GM12864 (cell line): ENCODE measurements at places on chromosomes 5 and 9.
A peak's percentile ranks its signal among the peaks of the same experiment; 100 is the strongest.

GRCh38 chr9:34510497-34511468, 12.0 kb downstream of the ENHO start:
- DNase-seq = no peak

DNA sequence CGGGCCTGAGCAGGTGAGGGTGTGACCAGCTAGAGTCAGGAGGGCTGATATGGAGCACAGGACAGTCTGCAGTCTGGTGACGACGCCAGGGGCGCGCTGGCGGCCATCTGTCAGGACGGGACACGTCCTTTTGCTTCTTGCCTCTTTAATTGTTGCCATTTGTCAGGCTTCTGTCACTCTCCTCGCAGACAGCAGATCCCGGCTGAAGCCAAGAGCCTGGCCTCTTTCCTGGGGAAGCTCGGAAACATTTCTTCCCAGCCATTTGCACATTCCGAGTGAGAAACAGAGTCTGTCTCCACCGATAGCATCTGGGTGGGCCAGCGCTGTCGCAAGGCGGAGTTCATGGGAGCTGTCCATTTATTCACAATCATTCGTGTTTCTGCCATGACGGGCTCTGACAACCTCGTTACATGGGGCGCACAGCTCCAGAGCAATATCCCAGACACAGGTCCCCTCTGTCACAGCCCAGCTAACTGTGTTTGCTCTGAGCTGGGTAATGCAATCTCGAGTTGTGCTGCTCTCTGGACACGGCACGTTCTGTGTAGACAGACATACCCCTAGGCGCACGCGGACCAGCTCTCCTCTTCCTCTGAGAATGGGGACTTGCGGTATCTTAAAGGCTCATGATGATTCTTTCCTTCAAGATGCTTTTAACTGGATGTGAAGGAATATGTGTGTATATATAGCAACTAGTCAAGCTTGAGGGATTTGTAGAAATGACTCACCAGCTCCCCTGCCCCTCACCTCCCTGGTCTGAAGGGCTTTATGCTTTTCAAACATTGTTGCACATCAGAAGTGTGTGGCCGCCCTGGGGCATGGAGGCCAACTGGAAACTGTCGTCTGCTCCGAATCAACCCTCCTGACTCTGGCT, 105.3 kb upstream of the FCN2 start:
- DNase-seq = no peak

- no peak for DNase-seq
Observed at GRCh38 chr9:94613003-94613402, 19.4 kb upstream of the FBP2 start.

DNA sequence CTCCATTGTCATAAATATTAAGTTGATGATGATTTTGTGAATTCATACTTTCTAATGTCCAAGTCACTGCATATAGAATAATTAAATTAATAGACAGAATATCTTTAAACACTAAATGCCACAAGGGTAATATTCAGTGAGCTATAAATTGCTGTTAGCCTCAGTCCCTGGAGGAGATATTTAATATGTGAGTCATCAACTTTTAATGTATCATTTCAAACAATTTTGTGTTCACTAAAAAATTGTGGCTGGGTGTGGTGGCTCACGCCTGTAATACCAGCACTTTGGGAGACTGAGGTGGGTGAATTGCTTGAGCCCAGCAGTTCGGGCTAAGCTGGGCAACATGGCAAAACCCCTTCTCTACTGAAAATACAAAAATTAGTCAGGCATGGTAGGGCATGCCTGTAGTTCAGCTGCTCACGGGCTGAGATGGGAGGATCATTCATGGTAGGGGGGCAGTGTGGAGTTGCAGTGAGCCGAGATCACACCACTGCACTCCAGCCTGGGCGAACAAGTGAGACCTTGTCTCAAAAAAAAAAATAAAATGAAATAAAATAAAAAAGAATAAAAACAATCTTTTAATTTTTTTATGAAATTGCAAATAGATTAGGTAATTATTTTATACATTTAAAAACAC, 717.3 kb upstream of the CHD1 start:
- DNase-seq = no peak

GRCh38 chr5:131906668-131907067, 38.8 kb downstream of the MEIKIN start:
- DNase-seq = no peak

GRCh38 chr9:4955836-4956235, 29.2 kb upstream of the JAK2 start:
- DNase-seq = no peak

- DNase-seq = no peak
Observed at GRCh38 chr9:34507556-34507955, 15.2 kb downstream of the ENHO start.

DNA sequence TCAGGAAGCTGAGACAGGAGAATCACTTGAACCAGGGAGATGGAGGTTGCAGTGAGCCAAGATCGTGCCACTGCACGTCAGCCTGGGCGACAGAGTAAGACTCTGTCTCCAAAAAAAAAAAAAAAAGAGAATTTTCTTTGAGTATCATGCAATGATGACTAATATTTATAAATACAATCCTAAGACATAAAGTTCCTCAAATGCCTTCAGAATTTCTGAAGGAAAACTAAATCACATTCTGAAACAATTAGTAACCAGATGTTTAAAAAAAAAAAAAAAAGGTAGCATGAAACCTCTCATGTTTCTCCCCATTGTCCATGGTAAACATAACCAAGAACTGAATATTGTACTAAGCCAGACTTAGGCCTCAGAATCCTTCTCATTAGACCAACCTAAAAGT, 23.1 kb downstream of the MLLT3 start:
- DNase-seq = no peak

DNA sequence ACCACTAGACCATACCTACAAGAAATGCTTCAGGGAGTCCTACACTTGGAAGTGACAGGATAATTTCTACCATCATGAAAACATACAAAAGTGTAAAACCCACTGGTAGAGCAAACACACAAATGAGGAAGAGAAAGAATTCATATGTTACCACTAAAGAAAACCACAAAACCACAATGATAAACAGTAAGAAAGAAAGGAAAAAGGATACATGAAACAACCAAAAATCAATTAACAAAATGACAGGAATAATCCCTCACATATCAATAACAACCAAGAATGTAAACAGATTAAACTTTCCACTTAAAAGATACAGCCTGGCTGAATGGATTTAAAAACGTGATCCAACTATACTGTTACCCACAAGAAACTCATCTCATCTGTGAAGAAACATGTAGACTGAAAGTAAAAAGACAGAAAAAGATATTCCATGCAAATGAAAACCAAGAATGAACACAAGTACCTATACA, 83.4 kb downstream of the LPAR1 start:
- DNase-seq = no peak

DNA sequence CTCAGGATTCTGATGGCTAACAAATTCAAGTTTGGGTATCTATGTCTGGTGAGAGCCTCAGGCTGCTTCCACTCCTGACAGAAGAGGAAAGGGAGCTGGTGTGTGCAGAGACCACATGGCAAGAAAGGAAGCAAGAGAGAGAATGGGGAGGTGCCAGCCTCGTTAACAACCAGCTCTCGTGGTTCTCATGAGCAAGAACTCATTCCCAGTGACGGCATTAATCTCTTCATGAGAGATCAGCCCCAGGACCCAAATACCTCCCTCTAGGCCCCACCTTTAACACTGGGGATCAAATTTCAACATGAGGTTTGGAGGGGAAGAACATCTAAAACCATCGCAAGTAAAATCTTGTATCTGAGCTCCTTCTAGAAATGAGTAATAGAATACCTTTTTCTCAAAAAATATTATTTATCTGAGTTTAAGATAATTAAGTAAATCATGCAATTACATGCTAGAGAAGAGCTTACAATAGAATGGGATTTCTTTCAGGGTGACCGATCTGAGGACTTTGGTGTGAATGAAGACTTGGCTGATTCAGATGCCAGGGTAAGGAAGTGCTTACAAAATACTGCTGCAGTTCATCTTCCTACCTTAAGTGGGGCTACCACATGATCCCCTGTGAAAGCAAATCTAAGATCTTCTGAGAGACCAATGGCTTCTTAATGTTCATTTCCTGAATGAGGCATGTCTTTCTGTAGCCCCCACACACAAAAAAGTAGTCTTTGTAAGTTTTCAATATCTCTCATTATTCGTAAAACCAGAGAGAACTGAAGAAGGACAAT, 11.5 kb downstream of the ANXA1 start:
- no peak for DNase-seq

DNA sequence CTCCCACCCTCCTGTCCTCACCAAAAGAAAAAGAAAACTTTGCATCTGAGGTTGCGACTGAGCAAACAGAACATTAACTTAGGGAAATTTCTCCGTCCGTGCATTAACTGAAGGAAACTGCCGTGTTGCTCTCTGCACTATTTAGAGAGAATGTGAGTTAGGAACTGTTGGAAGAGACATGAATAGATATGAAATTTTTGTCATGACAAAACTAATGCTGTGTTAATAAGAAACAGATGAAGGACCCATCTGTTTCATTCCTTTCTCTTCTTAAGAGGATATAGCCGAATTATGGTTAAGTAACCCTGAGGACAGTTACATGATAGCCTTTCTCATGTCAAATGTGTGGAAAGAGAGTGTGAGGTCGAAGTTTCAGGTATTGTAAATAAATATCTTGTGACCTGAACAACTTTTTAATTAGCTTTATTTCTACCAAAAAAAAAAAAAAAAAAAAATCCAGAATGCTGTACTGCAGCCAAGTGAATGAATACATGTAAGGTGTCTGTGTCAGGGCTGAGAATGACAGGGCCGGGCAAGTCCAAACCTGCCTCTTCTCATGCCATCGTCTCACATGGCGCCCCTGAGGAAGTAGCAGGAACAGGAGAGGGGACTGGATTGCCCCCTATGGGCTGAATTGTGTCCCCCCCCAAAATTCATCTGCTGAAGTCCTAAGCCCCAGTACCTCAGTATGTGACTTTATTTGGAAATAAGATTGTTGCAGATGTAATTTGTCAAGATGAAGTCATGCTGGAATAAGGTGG, 35.6 kb upstream of the ANKRD33B start:
- no peak for DNase-seq

DNA sequence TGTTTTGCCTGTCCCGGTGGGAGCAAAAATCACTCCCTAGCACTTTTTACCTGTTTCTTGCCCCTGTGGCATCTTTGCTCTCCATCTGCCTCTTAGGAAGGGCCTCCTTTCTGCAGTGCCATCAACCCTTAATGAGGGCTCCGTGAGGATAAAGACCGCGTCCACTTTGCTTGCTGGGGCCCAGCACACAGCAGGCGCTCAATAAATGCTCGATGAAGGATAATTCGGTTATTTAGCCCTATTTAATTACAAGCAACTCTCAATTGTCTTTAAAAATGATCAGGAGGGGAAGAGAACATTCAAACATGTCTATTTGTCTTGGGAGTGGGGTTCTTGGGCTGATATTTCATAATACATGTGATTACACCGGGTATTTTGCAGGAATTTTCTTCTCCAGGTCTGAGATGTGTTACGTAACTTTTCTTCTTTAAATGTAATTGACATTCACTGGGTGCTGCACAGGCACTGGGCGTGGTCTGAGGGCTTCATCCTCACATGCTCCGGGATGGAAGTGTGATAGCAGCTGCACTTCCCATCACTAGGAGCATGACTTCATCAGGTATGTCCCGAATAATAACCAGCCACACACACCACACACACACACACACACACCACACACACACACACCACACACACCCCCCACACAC, 19.8 kb upstream of the NTNG2 start:
- DNase-seq = no peak

DNA sequence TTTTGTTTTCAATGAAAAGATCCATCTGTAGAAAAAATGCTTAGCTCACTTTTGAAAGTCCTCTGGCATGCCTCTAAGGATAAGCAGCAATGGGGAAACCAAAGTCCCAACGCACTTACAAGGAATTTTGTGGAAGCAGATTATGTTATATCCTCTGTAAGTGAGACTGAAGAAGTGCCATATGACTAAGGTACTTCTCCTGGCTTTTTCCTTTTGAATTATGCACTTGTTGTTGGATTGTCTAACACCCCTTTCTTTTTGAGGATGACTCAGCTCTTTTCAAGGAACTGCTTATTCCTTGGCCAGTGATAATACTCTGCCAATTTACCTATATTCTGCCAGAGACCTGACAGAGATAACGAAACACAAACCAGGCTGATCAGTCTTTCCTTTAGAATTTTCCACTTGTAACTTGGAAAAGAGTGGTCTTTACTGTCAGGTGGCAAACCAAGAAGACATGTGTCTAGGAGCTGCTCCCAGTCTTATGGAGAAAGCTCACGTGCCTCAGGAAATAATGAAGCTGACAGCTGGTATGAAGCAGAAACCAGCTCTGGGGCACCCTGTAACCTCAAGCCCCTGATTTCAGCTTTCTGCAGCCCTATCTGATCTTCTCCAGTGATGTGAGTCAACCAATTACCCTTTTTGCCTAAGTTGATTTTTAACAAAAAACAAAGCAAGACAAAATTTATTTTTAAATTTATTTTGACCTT, 290.8 kb upstream of the FBXL7 start:
- DNase-seq = no peak

DNA sequence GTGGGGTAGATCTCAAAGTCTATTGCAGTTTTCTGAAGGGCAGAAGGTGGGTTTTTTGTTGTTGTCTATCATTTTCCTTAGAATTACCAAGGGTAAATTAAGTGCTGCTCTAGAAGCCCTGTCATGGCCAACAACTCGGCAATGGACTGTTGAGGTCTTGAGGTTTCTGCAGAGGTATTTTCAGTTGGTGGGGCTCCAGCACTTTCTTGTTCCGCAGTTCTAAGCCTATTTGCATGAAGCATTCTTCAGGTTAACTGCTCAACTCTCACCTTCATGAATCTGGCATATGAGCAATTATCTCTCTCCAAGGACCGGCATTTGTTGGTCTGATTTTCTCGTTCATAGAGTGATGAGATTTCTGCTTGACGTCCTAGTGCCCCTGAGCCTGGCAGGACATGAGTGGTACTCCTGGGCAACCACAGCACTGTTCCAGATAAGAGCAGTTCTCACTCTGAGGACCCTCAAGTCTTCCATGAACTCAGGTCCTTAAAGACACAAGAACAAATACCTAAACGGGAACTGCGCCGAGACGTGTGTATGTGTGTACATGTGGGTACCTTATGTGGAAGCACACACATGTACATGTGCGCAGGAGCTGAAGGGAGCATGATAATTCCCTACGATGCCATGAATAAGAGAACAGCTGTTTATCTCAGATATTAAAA, 544.5 kb downstream of the CSNK1G3 start:
- DNase-seq = peak; percentile 69

GRCh38 chr9:109349421-109349846, 28.6 kb upstream of the EPB41L4B start:
- DNase-seq = no peak

DNA sequence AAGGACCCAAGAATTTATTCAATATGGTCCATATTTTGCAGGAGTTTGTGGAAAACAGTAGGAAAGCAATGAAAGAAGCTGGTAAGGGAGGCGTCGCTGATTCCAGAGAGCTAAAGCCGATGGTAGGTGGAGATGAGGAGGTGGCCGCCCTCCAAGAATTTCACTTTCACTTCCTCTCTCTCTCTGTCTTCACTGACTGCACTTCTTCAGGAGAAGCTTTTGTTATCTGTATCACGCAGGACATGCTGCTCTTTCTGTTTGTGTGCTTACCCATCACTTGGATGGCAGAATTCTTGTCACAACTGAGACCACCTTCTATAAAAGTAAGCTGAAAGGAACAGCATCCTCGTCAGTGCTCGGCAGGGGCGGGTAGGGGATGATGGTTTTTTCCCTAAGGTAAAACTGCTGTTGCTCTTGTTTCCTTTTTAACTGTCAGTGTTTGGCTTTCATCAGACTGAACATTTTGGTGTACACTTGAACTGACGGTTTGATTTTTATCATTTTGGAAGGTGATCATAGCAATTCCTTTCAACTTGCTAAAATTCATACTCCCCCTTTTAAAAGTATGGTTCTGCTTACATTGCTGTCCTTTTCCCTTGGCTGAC, 62.4 kb upstream of the FSD1L start:
- peak; percentile 40 for DNase-seq

GRCh38 chr5:34900652-34901051, 14.7 kb downstream of the RAD1 start:
- no peak for DNase-seq

- DNase-seq = peak; percentile 38
Observed at GRCh38 chr9:91033797-91034196, 232.2 kb downstream of the SYK start.
